ENCODE measurements at places on chromosomes 2 and 18.

DNA sequence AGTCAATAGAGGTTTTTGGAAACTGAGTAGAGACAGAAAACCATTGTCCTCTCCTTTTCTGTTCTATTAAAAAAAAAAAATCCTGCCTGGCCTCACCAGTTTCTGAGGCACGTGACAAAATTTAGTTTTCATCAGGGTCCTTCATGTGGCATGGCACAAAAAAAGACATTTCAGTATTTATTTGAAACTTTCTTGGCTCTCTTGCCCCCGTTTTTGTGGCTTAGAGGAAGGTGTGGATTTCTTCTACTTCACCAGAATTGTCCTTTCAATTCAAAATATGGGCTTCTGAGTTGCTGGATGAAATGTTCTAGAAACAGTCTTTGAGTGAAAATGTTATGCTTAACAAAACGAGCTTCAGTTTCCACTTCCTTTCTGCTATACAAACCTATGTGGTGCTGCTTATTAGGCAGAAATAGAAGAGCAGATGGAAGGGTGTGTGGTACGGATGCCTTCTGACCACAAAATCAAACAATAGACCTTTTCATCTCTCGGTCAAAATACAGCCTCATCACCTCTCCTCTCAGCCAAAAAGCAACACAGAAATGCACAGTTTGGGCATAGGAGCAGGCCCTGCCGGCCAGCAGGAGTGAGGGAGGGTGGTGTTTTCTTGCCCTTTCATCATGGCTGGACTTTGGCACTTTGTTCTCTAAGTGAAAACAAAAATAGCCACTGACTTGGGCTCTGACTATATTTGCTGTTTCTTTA lies 89.2 kb downstream of the SH3RF3 start:
- DNase-seq = no peak

DNA sequence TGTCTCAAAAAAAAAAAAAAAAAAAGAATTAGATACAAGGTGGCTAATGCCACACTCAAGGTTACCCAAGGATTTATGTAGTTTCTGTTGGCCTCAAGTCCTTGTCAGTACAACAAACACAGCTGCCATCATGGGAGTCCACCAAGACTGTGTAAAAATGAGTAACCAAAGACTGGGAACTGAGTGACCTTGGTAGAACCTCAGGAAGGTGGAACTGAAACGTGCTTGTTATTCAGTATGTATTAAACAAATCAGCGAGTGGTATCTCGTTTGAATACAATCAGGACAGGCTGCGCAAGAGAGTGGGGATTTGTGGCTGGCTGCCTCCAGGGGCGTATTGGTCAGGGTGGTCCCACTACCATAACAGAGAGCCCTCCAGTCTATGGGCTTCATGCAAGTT lies 1.6 kb upstream of the SFTPB start:
- DNase-seq = no peak

DNA sequence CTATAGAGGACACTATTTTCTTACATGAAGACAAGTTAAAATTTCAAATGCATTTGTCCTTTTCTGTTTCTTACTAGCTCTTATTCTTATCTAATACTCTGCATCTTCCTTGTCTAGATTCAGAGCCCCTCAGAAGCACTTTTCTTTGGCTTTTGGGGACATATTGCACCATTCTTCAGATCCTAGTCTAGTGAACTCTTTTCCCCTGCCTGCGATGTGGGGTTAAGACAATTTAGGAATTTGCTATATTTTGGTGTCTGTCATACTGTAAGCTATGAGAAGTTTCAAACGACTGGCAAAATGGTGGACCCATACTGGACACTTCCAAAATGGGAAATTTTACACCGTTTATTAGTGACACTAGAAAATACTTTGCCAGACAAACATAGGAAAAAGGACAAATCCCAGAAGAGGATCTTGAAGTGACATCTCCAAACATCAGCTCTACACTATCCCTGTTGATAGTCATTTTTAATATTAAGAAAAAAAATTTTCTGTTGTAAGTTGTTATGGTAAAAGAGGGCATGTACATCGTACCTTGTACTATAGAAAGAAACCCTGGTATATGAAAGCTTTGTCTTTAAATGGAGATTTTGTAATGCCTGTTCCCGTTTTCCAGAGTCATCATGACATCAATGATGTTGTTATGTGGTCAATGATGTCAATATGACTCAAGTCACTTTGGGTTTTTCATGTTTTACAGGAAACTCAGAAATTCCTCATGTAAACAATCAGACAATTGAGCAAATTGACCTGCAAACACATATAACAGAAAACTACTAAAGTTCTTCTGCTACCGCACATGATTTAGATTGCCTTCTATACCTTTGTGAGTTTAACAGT lies 4.4 kb upstream of the KYNU start:
- no peak for DNase-seq

DNA sequence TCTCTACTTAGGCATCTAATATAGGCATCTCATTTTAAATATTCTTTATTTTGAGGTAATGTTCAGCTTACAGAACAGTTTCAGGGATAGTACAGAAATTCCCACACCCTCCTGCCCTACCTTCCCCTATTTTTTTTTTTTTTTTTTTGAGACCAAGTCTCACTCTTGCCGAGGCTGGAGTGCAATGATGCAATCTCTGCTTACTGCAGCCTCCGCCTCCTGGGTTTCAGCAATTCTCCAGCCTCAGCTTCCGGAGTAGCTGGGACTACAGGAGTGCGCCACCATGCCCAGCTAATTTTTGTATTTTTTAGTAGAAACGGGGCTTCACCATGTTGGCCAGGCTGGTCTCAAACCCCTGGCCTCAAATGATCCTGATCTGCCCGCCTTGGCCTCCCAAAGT lies 97.6 kb downstream of the EPB41L5 start:
- no peak for DNase-seq

- DNase-seq = no peak
These were observed 94.9 kb upstream of the RBBP8 start for GRCh38 chr18:22838221-22838620.

DNA sequence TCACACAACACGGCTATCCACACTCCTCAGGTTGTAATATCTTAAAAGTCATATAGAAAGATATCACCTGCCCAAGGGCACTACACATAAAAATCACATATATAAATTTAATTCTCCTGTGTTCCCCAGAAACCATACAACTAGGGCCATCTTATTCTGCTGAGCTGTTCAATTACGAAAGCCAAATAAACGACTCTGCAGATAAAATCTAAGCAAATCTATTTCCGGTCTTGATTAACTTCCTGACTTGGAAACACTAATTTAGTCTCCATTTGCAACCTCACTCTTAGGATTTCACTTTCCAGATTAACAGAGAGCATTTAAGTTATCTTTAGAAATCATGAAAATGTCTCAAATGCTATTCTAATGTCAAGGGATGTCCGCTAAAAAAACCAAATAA lies 23.9 kb upstream of the STK17B start:
- DNase-seq = no peak

DNA sequence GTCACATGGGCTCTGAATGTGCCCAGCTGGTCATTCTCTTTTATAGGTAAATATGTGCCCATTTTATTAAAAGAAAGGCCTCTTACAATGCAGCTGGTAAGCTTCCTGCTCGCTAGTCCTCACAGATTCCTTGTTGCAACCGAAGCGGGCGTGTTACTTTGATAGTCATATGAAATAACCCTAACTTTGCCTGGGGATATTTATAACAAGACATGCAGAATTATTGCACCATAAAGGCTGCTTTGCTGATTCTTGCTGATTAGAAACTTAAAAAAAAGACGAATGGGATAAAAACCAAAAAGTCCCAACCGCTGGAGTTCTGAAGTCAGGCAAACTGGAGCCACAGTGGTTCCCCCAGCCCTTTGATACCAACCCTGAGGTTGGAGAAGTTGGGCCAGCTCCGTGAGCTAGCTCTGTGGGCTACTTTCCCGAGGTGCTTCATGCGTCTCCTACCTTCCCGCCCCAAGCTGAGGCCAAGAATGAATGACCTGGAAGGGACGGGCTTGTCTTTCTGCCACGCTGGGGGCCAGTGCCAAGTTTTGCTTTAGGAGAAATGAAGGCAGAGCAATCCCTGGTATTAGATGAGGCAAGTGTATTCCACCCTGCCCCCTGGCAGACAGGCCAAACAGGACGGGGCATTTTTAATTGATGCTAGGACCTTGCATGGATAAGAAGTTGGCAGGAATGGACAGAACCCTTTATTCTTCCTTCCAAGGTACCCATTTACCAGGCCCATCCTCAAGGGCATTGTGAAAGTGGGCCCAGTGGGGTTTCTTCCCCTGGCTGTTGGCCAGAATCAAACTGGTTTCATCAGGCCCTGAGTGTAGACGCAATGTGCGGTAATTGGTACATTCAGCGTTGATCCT lies 140.4 kb downstream of the KCTD1 start:
- DNase-seq = no peak

GRCh38 chr2:239261356-239261755 lies 139.5 kb downstream of the HDAC4 start:
- no peak for DNase-seq

DNA sequence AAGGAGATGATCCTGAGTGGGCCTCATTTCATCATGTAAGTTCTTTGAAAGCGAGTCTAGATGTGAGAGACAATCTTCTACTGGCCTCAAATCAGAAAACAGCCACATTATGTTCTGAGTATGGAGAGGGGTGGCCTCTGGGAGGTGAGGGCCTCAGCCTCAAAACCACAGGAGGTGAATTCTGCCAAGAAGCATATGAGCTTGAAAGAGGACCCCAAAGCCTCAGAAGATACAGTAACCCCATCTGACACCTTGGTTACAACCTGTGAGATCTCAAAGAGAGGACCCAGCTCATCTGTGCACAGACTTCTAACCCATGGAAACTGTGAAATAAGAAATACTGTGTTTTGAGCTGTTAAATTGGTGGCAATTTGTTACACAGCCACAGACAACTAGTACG lies 200.1 kb downstream of the ARHGAP15 start:
- DNase-seq = no peak

DNA sequence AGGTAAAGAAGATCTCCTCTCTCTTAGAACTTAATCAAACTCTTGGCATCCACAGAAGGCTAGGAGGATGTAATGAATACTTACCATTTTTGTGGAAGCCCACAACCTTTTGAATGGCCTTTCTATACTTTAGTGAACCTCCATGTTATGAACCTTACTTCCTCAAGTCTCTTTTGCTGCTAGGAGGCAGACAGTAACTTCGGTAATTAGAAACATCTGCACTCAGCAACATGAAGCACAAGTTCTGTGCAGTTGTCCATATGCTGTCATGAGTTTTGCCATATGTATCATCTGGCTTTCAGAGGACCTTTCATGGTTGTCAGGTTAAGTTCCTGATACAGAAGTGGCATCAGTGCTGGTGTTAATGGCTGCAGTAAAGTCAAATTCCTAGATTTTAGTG lies 50.4 kb downstream of the PDK1 start:
- no peak for DNase-seq

GRCh38 chr2:134178138-134178877 lies 75.6 kb upstream of the MGAT5 start:
- no peak for DNase-seq

GRCh38 chr2:28321426-28321825 lies 71.2 kb upstream of the FOSL2 start:
- no peak for DNase-seq

DNA sequence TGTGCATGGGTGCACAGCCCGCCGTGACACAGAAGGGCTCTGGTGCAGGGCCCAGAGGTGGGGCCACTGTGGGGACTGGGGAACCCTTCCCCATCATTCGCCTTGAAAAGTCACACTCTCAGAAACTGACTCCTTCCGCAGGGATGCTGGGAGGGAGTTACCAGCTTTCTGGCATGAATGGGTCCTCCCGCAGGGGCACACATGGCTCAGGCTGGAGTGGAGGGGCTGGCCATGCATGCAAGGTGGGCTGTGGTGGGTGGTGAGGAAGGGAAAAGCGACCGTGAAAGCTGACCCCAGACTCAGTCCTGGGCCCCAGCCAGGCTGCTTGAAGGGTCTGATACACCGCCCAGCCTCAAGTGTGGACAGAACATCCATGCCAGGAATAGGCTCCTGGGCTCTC lies 201.1 kb downstream of the TNS1 start:
- DNase-seq = no peak

- no peak for DNase-seq
These were observed 161.8 kb downstream of the PRKCE start for GRCh38 chr2:45813003-45813941.

DNA sequence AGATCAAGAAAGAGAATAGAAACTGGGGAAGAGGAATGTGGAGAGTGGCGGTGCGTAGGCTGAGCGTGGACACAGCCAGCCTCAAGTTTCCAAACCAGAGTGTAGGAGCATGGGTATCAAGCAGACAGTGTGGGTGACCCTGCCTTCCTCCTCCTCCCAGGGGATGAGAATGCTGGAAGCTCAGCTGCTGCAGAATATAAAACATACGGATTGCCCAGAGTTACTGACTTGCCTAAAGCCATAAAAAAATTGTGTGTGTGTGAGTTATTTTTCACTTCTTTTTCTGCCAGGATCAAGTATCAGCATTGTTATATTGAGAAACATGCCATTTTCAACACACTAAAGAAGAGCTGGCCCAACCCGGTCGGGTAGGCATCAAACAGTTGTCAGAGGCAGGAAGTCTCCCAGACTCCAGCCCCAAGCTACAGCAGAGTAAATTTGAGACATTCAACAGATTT lies 333.3 kb upstream of the ACVR2A start:
- no peak for DNase-seq

- no peak for DNase-seq
These were observed 59.6 kb downstream of the MYT1L start for GRCh38 chr2:2271469-2271941.

- DNase-seq = no peak
These were observed 517.0 kb downstream of the NRXN1 start for GRCh38 chr2:50514901-50515300.

DNA sequence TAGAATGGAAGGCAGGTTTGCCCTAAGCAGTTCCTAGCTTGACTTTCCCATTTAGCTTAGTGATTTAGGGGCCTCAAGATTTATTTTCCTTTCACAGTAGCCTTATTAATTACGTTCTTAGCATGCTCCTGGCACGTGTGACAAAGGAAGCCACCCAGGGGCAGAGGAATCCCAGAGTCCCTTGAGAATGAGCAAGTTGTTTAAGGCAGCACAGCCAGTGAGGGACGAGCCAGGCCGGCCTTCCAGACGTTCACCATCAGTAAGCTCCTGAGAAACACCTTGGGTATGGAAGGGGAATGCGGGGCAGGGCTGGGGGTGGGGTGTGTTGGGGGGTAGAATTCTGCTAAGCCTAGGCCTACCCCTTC lies 76.3 kb downstream of the SOWAHC start:
- no peak for DNase-seq

DNA sequence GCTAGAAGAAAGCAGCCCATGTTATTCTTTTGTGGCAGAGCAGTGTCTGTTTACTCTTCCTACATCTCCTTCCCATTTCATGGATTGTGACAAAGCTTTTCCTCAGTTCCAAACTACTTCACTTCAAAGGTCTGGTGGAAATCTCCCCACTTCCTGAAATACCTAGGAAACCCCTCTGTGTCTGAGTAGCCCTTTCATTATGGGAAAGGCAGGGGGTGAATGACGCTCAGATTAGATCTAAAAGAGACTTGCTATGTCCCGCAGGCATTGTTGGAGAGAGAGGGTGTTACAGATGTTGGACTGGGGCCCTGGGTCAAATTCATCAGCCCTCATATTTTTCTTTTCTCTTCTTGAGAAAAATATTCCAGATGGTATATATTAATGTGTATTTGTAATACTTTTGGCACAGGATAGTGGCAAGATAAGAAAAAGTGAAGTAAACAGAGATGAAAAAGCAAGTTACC lies 675.0 kb downstream of the IRS1 start:
- DNase-seq = no peak

GRCh38 chr2:117760916-117761315 lies 53.6 kb upstream of the DDX18 start:
- DNase-seq = no peak

- DNase-seq = no peak
These were observed 47.6 kb downstream of the DIS3L2 start for GRCh38 chr2:232008907-232009638.

GRCh38 chr2:64488050-64488974 lies 34.4 kb downstream of the LGALSL start:
- peak; percentile 70 for DNase-seq

All from stimulated activated CD4-positive, alpha-beta T cell treated with anti-CD3 and anti-CD28 coated beads, Interleukin-2, amount 100 ng/mL, for 4 hours (primary cell).